DND-41 (cell line): ENCODE measurements at places on chromosomes 11 and 22.

- peak; percentile 50 for DNase-seq
Measured at GRCh38 chr22:24554313-24555164, at the start of gene GUCD1. GUCD1 (minus strand) TSS chr22:24555138; CDS start chr22:24554991, 147 bp downstream.

- peak; percentile 81 for DNase-seq
Measured at GRCh38 chr22:19291580-19292457, at the start of gene CLTCL1. CLTCL1 (minus strand) TSS chr22:19291719; CDS start chr22:19291641, 78 bp downstream.

GRCh38 chr22:36369922-36370791, 17.6 kb downstream of the MYH9 start:
- DNase-seq = no peak

- DNase-seq = no peak
Measured at GRCh38 chr22:22037740-22038139, 55.2 kb upstream of the TOP3B start.

GRCh38 chr11:66277471-66278362, at the start of gene CNIH2:
CNIH2 (plus strand) TSS chr11:66278175; CDS start chr11:66278457, 282 bp downstream.
- DNase-seq = peak; percentile 44

DNA sequence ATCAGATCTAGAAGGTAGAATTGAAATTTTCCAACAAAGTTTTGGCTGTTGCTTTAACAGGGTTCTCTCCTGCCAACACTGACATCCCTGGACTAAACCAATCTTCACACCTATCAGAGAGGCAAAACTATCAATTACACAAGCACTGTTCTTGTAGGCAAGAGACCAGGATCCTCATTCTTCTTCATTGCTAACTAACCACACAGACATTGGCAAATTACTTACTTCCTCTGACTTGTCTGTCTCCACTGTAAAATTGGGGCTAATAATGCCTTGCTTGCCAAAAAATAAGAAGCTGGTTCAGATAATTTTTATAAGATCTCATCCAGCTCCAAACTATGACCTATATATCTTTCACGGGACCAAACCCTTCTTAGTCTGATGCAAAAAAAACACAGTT, 93.8 kb upstream of the DDI1 start:
- no peak for DNase-seq

GRCh38 chr11:65013888-65014725, at the start of gene ARL2:
ARL2 (plus strand) TSS chr11:65014160; CDS start chr11:65014208, 48 bp downstream.
- DNase-seq = peak; percentile 94

- DNase-seq = no peak
Measured at GRCh38 chr11:25927411-25927953, 404.4 kb upstream of the ANO3 start.

GRCh38 chr11:74487875-74488274, 5.6 kb downstream of the LIPT2 start:
- no peak for DNase-seq

DNA sequence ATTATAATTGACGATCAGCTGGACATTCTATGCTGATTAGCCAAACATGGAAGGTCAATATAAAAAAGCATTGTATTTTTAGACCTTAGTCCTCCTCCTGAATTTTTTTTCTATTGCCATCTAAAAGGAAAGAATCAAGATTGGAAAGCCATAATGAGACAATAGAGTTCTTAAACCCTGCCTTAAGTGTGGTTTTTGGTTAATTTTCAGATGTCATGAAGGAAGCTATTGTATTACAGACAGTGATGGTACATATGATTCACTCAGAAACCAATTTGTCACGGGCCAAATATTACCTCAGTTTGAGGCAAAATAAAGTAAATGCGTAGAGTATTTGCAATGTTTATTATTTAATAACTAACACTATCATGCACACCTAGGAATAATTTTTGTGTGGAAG, 1164.0 kb upstream of the RAG2 start:
- DNase-seq = no peak

GRCh38 chr22:37326726-37327125, 44.4 kb downstream of the CYTH4 start:
- no peak for DNase-seq

DNA sequence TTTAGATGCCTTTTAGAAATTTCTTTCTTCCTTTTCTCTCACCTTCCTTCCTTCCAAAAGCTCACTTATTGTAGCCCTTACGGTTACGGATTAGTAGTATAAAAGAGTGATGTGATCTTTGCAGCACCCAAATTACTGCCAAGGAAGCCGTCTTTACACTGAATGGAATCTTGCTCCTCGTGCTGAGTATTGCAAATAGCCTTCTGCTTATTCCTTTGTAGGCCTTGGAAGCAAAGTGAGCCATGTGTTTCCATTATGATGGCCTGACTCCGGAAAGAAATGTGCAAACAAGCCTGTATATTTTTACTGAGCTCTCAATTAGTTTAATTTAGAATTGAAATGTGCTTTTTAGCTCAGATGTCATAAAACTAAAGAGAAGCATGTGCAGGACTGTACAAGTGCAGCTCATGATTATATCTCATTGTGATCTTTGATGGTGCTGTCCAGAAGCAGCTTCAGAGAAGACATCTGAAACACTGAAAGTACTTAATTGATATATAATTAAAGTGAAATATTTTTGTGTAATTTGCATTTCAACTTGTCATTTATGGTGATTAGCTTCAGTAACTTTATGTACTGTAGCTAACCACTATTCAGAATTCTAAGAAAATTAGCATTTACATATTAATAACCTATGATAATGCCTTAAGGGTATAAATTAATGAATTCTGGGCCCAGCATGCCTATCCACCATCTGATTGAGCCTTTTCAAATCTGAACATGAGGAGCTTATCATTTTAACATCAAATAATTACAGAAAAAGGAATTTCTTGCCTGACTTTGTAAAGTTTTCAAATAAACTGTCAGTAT, 129.3 kb downstream of the GRIA4 start:
- DNase-seq = no peak

DNA sequence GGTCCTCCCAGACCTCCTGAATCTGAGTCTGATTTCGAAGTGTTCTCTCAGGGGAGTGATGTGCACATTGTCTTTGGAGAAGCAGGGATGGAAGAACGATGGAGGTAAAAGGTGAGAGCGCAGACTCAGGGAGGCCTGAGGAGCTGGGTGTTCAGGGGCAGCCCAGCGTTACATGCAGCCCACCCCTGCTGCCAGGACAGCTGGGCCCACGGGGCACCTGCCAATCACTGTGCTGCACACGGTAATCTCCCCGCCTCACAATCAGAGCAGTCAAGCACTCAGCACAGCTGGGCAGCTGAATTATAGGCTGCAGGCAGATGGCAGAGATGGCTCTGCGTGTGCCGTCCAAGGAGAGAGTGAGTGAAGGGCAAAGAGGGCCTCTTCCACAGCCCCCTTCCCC, 17.9 kb upstream of the HTR3A start:
- no peak for DNase-seq

GRCh38 chr22:49447837-49448236, 379.8 kb downstream of the BRD1 start:
- DNase-seq = no peak

DNA sequence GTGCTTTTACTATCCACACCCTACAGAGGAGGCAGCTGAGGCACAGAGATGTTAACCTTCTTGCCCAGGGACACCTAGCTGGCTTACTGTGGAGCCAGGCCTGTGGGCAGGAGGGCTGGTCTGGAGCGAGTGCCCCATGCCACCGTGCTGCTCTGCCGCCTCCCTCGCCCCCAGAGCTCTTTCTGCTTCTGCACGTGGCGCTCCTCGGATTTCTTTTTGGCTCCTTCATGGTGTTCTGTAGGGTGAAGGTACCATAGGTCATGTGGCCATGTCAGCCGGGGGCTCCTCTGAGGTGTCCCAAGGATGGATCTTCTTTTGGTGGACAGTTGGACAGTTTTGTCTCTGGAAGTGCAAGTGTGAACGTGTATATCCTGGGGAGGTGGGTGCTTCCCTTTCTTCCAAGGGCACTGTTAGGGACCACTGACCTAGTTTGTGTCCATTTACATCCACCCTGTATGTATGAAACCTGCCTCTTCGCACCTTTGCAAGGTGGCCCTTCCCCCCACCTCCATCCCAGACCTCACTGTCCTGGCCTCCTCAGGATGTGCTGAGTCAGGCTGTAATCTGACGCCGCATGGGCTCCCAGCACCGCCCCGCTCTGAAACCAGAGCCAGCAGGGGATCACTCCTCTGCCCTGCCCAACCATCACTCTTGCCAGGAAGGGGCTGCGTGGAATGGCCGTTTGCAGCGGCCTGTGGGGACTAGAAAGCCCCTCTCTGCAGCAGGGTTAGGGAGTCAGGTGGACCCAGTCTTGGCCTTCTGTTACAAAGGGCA, 31.7 kb downstream of the POLR3H start:
- DNase-seq = no peak

GRCh38 chr22:32080904-32081303, 37.8 kb downstream of the SLC5A1 start:
- peak; percentile 39 for DNase-seq

DNA sequence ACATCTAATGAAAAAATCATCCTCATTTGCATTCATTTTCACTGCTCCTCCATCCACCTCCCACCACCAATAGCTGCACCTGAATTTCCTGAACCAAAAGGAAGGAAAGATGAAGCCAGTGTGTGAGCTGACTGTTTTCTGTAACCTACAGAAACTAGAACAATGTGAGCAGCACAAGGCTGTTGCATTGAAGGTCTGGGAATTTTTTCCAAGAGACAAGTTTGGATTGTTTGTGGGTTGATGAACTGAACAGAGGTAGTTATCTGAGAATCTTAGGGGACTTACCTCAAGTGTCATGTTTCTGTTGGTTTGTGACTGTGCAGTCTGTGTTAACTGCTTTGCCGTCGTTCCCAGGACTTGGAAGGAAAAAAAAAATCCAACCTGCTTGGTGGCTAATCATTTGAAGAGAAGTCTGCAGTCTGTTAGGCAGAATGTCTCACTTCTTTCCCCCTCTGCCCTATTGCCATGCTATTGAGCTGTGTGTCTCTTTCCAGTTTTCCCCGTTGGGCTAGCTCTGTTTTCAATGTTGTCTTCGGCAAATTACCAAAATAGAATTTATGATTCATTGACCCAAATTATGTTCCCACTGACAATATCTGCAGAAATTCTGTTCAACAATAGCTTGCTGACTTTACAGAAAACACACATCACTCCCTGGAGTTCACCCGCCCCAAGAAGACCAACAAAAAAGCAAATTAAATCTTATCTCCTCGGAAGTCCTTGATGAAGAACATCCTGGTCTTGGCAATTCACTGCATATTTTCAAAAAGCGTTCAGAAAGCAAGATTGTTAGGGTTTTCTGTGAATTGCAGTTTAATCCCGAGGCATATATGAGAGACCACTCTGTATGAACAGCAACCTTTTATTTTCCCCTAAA, 76.0 kb downstream of the SC5D start:
- no peak for DNase-seq

DNA sequence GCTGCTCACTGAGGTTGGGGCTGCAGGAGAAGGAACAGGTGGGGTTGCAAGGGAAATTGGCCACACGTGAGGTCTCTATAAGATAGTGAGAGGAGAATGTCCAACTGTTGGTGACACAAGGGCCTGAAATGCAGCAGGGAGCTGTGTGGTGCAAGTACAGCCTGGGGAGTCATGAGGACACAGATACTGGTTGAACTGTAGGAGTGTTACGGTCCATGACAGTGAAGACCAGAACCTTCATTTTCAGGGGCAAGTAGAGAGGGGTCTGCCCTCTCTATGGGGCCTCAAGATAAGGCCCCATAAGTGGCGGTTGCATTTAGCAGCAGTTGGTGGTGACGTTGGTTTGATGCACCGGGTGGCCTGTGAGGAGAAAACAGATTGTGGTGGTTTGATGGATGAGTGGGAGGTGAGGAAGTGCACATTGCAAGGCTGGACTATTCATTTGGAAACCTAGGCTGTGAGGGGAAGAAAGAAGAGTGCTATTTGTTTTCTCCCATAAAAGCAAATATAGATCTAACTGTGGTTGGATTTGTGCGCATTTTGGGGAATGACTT, 39.4 kb downstream of the MICAL2 start:
- DNase-seq = no peak

DNA sequence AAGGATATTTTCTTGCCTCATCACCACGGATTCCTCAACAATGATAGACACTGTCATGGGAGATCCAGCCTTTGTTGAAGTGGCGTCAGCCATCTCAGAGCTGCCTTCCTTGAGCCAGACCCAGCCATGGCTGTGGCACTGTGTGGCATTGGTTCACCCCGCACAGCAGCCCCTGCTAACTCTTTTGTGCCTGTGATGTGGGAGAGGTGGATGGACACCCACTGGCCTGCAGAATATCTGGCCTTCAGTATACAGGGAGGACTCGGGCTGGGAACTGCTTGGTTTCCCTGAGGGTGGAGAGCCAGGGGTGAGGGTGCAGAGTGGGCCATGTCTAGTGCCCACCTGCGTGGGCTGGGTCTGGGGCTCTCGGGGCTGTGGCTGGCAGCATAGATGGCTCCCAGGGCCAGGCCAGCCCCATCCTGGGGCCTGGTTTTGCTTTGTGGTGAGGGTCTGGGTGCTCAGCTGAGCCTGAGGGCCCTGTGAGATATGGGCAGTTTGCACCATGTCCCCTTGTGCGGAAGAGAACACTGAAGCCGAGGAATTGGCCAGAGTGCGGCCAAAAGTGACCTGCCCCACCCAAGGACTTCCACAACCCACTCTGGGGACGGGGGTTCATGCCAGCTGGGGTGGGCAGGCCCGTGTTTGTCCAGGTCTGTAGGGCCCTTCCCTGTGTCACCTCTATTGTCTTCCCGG, 6.1 kb downstream of the CLDN5 start:
- no peak for DNase-seq
